ENCODE measurements at places on chromosomes 11 and 22. TPM values are rescaled to one million over a fixed set of nuclear protein-coding genes. Genes with fewer than 3 reads are reported as not detected.

GRCh38 chr11:129163714-129164164 is 28.4 kb downstream of the ARHGAP32 start:
- no peak overlapping the region for H3K4me3 ChIP-seq
- H3K27me3 ChIP-seq: no peaks in the 10 kb centered on the region
- DNase-seq: no peak

GRCh38 chr11:19907008-19907579 is 194.5 kb downstream of the NAV2 start:
- H3K27me3 ChIP-seq: no peaks in the 10 kb centered on the region
- H3K27ac ChIP-seq: no peak overlapping the region
- H3K4me3 ChIP-seq: no peak overlapping the region
- DNase-seq: no peak

DNA sequence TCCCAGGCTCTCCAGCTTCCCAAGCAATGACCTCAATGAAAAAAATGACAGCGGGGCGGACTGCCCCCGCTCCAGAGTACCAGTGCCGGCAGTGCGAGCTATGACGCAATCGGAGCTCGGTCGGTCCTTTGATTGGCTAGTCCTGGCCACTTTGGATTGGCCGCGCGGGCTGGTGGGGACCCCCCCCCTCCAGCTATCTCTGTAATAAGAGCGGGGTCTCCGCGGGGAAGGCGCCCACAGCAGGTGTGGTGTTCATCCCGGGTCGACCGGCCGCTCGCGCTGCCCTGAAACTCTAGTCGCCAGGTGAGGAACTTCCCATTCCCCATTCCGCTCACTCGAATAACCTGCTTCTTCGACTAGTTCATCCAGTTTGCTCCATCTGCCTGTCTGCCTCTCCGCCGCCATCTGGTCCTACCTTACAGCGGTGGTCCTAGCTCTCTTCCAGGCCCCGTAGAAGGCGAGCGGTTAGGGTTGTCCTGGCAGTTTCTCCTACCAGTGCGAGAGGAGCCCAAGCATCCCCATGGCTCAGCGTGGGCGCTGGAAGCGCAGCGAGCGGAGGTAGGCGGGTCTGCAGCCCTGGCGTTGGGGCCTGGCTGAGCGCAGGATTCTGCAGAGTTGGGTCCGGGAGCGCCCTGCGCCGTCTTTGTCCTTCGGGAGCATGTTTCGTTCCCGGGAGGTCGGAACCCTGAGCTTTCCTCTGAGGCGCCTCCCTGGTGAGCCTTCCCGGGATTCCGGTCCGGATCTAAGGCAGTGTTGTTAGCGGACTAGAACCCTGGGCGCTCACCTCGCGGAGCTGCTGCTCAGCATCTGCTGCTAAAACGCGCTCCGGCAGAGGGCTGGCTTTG is at the start of gene CALCB:
TSS of gene CALCB (plus strand) at position 233 of the 845 bp plus-strand sequence. CDS start 1,126 bp downstream, outside the sequence.
- DNase-seq: no peak
- no peaks in the 10 kb centered on the region for H3K36me3 ChIP-seq
- H3K4me3 ChIP-seq: peak within 1 kb of the TSS; percentile 9
- H3K4me1 ChIP-seq: peaks cover 4% of the 10 kb centered on the region

GRCh38 chr11:128053981-128054931 is 533.1 kb downstream of the ETS1 start:
- no peak overlapping the region for H3K27ac ChIP-seq
- H3K27me3 ChIP-seq: no peaks in the 10 kb centered on the region
- H3K4me3 ChIP-seq: no peak overlapping the region
- no peaks in the 10 kb centered on the region for H3K36me3 ChIP-seq
- DNase-seq: no peak

MS4A15 gene
- not detected for total RNA-seq

DNA sequence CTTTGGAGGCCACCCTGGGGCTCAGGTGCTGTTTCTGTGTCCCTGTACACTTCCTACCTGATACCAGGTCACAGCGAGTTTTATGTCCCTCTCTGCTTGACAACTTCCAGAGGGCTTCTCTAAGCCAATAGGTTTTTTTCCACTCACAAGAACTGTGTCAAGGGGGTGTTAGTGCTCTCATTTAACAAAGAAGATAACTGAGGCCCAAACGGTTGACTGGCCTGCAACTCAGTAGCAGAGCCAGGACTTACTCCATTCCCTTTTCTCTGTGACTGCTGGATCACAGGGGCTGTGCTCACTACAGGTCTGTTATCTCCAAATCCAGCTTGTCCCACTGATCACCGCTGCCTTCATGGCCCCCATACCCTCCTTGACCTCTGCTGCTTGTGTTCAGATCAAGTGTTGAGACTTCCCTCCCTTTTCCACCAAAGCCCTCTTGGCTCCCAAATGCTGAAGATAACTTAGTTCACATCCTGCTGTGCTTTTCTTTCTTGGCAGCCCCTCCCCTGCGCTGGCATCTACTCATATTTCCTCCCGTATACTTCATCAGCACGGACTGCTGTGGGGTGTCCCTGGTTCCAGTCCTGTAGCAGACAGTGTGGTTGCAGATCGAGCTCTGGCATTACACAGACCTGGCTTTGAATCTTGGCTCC is 41.3 kb downstream of the POU2F3 start:
- H3K27me3 ChIP-seq: no peaks in the 10 kb centered on the region
- no peaks in the 10 kb centered on the region for H3K4me1 ChIP-seq
- no peaks in the 10 kb centered on the region for H3K36me3 ChIP-seq
- H3K27ac ChIP-seq: no peak overlapping the region

DNA sequence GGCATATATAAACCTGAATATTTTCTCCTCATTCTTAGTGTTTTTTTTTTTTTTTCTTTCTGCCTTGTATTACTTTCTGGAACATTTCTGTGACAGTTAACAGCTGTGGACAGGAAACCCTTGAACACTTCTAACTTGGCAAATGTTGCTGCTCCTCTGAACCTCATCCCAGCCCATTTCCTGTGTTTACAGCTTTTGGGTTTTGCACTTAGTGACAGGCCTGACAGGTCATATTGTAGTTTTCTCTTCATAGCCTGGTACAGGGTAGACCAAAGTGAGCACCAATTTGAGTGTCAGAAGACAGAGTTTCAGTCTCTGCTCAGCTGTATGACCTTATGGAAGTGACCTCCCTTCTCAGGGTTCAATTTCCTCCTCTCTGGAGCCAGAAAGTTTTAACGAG is 91.6 kb downstream of the STIM1 start:
- DNase-seq: peak; percentile 40
- peak overlapping the region; percentile 81 for H3K27ac ChIP-seq
- peaks cover 94% of the 10 kb centered on the region for H3K4me1 ChIP-seq
- H3K27me3 ChIP-seq: no peaks in the 10 kb centered on the region
- no peak overlapping the region for H3K4me3 ChIP-seq
- H3K36me3 ChIP-seq: no peaks in the 10 kb centered on the region

APOA5 gene
- 1.0 TPM for total RNA-seq

DNA sequence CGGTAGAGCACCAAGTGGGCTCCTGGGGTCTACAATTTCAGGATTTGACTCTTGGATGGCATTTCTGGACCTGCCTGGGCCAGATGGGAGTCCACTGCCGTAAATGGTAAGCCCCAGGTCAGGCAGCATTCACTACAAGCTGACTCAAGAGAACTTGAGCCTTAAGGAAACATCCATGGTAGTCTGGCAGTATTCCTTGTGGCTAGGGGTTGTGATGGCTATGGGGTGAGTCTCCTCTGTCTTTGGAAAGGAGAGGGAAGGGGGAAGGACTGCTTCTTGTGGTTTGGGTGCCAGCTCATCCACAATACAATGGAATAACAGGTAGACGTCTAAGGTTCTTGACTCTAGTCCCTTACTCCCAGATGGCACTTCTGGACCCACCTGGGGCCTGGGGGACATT is 32.3 kb upstream of the POU2AF2 start:
- H3K27ac ChIP-seq: no peak overlapping the region
- H3K4me3 ChIP-seq: no peak overlapping the region
- H3K27me3 ChIP-seq: no peaks in the 10 kb centered on the region
- no peak for DNase-seq
- no peaks in the 10 kb centered on the region for H3K4me1 ChIP-seq
- no peaks in the 10 kb centered on the region for H3K36me3 ChIP-seq

OR2D2 gene
- not detected for total RNA-seq

CD82 gene
- 4.5 TPM for total RNA-seq

DNA sequence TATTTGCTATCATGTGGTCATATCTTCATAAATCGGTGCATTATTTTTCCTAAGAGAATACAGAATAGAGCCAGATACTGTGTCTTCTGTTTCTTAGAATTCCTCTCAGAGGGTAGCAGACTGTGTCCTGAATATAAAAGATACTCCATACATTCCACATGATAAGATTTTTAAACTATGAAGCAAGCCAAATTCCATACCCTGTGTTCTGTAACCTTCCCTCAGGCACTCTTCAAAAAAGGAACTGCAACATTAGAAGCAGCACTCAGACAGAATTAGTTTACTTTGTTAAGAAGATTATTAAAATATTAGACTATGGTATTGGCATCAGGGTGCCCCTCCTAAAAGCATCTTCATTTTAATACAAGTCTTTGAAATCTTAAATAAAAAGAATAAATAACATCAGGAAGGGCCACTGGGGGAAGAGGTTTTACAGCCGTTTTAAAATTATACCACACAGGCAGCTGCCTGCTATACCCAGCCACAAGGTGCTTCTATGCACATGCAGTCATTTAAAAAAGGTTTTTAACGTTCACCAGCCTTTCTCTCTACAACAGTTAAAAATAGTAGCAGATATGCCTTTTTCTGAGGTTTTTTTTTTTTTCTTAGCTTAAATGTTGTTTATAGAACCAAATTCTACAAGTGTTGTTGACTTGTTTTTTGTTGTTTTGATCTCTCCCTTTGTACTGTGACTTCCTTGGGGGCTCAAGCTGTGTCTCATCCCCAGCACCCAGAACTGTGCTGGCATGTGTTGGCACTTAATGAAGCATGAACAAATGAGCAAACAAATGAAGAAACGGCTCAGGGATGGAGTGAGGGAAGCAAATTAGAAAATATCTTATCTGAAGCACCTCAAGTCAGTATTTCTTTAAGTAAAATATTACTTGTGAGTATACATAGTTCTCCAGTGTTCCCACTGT is 54.7 kb upstream of the CCDC89 start:
- DNase-seq: no peak
- no peak overlapping the region for H3K27ac ChIP-seq
- no peaks in the 10 kb centered on the region for H3K36me3 ChIP-seq
- H3K27me3 ChIP-seq: no peaks in the 10 kb centered on the region

GRCh38 chr22:48407256-48407955 is 1420.3 kb downstream of the BRD1 start:
- H3K27ac ChIP-seq: no peak overlapping the region
- H3K36me3 ChIP-seq: no peaks in the 10 kb centered on the region
- H3K4me3 ChIP-seq: no peak overlapping the region
- DNase-seq: no peak

SMC1B gene
- total RNA-seq: not detected

DNA sequence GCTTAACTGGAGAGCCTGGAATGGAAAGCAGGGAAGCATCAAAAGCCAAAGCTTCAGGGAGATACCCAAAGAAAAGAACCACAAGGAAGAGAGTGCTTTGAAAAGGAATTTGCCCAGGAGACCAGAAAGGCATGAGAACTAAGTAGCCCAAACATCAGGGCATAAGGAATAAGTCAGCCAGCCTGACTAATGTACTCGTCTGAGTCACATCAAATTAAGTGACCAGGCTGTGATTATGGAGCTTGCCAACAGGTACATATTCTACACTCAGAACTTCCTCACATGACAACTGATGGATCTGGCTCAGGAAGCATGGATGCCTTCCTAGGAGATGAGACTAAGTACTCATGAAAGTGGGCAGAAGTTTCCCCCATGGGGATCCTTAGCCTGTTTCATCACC is 366.7 kb downstream of the BUD13 start:
- H3K4me1 ChIP-seq: no peaks in the 10 kb centered on the region
- H3K4me3 ChIP-seq: no peak overlapping the region
- no peak for DNase-seq
- H3K36me3 ChIP-seq: no peaks in the 10 kb centered on the region
- no peaks in the 10 kb centered on the region for H3K27me3 ChIP-seq
- H3K27ac ChIP-seq: no peak overlapping the region

- H3K27me3 ChIP-seq: no peaks in the 10 kb centered on the region
- no peaks in the 10 kb centered on the region for H3K36me3 ChIP-seq
- no peak for DNase-seq
- H3K27ac ChIP-seq: no peak overlapping the region
Observed at GRCh38 chr22:47230251-47230650, 467.8 kb downstream of the TBC1D22A start.
